ENCODE measurements at places on chromosomes 1 and 21. TPM values are rescaled to one million over a fixed set of nuclear protein-coding genes. Genes with fewer than 3 reads are reported as not detected.
A peak's percentile ranks its signal among the peaks of the same experiment; 100 is the strongest.

The CLCNKA gene
- 0.18 TPM for polyA plus RNA-seq

The CCDC28B gene
- 13.3 TPM for polyA plus RNA-seq

The PGLYRP3 gene
- polyA plus RNA-seq: not detected

The AVPR1B gene
- 0.81 TPM for polyA plus RNA-seq

The LAD1 gene
- polyA plus RNA-seq: 96.4 TPM

The INTS7 gene
- 16.1 TPM for polyA plus RNA-seq

The LAMB3 gene
- polyA plus RNA-seq: 156 TPM

The CADM3 gene
- 14.5 TPM for polyA plus RNA-seq

The C1orf226 gene
- polyA plus RNA-seq: 17.1 TPM

The SH3BGR gene
- 4.1 TPM for polyA plus RNA-seq

The TBX19 gene
- 2.3 TPM for polyA plus RNA-seq

The VHLL gene
- not detected for polyA plus RNA-seq

The DMBX1 gene
- not detected for polyA plus RNA-seq

- DNase-seq: peak; percentile 32
These were observed 13.8 kb upstream of the POGZ start for GRCh38 chr1:151472856-151473731.

DNA sequence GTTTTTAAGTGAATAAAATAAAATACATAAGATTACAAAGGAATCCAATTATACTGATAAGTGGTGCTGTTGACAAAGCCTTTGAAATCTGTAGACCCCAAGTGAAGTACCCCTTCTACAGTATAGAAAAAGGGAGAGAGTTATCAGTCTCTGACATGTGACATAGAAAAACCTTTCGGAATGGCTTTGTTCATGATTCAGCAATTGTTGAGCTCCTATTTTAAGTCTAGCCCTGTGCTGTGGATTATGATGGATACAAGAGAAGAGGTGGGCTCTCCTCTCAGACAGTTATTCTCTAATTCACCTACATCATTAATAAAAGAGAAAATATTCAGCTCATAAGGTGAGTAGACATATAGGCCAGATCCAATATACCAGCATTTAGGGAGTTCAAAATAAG is 53.3 kb upstream of the ITPKB start:
- DNase-seq: no peak

GRCh38 chr1:113676524-113676923 is 82.8 kb downstream of the PHTF1 start:
- DNase-seq: no peak

GRCh38 chr1:62240651-62241370 is 46.2 kb downstream of the L1TD1 start:
- no peak for DNase-seq

GRCh38 chr1:167293057-167293456 is 72.4 kb downstream of the POU2F1 start:
- DNase-seq: no peak

DNA sequence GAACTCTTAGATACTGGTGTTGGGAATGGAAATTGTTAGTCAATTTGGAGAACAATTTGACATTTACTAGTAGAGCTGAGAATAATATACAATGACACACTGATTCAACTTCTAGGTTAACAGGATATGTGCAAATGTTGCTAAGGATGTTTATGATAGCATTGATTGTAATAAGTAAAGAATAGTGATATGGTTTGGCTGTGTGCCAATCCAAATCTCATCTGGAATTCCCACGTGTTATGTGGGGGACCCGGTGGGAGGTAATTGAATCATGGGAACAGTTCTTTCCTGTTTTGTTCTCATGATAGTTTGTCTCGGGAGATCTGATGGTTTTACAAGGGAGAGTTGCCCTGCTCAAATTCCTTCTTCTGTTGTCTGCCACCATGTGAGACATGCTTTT is 302.4 kb upstream of the TMPRSS15 start:
- DNase-seq: peak; percentile 39

- DNase-seq: no peak
These were observed 102.8 kb upstream of the JUN start for GRCh38 chr1:58886611-58887010.

GRCh38 chr1:9309991-9310390 is 17.3 kb downstream of the SPSB1 start:
- no peak for DNase-seq

- DNase-seq: no peak
These were observed 3.4 kb downstream of the CEP85 start for GRCh38 chr1:26237230-26237966.

DNA sequence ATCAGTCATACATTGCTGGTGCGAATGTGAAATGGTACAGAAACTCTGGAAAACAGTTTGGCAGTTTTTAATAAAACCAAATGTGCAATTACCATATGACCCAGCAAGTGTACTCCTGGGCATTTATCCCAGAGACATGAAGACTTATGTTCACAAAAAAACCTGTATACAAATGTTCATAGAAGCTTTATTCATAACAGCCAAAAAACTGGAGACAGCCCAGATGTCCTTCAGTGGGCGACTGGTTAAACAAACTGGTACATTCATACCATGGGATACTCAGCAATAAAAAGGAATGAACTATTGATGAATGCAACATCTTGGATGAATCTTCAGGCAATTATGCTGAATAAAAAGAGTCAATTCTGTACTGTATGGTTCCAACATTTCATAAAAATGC is 97.8 kb downstream of the DTL start:
- DNase-seq: no peak

DNA sequence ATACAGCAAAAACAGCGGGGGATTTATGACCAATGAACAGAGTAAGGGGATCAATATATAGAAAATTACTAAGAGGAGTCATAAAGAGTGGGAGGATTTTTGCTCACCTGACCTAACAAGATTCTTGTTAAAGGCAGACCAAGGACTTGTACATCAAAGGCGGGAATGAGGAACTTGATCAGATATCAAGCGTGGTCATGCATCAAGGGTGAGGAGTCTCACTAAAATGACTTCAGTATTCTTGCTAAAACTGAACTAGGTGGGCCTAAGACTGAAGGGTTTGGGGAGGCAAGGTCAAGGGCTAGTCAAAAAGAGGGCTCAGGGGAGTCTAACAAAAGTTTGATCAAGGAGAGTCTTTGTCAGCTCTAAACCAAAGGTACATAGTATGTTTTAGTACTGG is 2.1 kb downstream of the MOV10 start:
- DNase-seq: no peak

- no peak for DNase-seq
These were observed 71.7 kb downstream of the NRIP1 start for GRCh38 chr21:14993115-14993514.

DNA sequence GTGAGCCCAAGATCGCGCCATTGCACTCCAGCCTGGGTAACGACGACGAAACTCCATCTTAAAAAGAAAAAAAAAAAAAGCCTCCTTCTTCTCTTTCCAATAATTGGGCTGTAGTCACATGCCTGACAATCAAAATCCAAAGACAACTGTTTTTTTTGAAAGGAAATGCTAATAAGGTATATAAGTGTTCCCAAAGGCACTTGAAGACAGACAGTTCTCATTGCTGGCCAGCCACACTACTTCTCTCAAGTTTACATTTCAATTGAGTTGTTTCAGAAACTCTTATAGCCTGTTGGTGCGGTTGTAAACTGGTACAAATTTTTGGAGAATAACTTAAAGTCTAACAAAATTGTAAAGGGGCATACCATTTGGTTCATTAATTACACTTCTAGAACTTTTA is 23.3 kb downstream of the GATAD2B start:
- no peak for DNase-seq

- no peak for DNase-seq
These were observed 2.7 kb upstream of the ADSS2 start for GRCh38 chr1:244454412-244454811.

GRCh38 chr1:173476197-173476664 is 904 bp upstream of the PRDX6 start:
- DNase-seq: no peak

DNA sequence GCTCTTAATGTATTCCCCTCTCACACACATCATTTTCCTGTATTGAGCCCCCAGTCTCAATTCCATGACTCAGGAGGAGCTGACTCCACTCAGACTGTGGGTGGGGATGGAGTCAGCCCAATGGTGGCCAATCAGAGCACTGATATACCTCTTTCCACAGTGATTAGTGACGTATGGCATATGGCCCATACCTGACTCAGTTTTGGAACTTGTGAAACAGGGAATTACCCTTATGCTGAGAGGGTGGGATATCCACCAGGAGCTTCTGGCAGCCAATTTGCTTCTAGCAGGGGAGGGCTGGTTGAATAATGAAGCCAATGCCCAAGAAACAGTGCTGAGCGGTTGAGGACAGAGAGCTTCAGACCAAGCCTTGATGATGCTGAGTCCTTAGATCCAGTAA is 86.4 kb upstream of the SPATA6 start:
- no peak for DNase-seq

- DNase-seq: no peak
These were observed 18.1 kb downstream of the SIPA1L2 start for GRCh38 chr1:232611834-232612233.

DNA sequence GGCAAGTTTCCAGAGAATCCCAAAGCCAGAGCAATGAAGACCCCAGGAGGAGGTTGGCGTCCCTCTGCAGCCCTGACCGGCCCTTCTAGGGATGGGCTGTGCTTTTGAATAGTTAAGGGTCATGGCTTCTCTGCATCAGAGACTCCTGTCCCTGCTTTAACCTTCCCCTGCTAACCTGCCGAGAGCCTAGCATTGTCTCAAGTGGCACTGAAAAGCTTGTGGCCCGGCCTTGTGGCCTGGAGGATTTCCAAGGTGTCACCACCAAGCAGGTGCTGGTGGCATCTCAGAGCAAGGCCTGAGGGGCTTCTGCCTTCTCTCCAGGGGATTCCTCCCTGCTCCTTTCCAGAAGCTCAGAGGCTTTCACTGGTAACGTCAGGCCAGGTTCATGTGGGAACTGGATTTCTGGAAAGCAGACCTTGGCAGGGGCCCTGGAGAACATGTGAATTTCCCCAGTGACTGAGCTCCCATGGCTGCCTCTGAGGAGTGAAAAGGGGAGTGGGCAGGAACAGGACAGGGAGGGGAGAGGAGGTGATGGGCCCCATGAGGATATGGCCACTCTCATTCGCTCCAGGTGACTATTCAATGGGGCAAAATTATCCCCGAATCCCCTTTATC is 409.9 kb downstream of the PTPRU start:
- no peak for DNase-seq

DNA sequence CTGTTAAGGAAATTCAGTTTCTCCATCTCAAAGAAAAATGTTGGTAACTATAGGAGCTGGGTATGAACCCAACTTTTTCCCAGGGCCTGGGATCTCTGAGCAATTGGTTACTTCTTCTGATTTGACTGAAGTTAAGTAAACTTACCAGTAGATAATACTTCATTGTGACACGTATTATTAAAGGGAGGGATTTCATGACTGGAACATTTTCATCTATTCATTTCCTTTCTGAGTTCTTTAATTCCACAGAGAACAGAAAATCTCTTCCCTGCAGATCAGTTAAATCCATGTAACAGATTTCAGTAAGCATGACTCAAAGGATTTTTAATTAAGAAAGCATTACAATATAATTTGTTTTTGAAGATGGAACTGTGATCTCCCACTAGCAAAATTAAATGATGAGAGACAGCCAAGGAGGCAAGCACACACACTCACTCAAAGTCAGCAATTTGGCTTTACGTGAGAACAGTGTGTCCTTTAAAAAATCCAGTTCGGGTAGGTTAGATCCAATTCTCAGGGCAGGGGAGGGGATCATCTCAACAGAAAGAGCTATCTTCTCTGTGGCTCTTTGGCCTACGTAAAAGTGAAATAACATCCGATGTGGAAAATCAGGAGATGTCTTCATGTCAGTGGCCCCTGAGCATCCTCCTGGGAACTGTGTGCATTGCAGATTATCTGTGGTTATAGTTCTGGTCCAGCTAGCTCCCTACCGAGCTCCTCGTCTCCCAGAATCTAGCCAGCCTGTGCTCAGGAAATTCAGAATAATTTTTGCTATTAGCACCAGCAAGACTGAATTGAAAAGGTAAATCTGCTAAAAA is 10.8 kb upstream of the MYOC start:
- no peak for DNase-seq

- no peak for DNase-seq
These were observed 33.9 kb downstream of the COQ8A start for GRCh38 chr1:226973898-226974543.

GRCh38 chr1:59898927-59899326 is 27.6 kb downstream of the CYP2J2 start:
- no peak for DNase-seq

DNA sequence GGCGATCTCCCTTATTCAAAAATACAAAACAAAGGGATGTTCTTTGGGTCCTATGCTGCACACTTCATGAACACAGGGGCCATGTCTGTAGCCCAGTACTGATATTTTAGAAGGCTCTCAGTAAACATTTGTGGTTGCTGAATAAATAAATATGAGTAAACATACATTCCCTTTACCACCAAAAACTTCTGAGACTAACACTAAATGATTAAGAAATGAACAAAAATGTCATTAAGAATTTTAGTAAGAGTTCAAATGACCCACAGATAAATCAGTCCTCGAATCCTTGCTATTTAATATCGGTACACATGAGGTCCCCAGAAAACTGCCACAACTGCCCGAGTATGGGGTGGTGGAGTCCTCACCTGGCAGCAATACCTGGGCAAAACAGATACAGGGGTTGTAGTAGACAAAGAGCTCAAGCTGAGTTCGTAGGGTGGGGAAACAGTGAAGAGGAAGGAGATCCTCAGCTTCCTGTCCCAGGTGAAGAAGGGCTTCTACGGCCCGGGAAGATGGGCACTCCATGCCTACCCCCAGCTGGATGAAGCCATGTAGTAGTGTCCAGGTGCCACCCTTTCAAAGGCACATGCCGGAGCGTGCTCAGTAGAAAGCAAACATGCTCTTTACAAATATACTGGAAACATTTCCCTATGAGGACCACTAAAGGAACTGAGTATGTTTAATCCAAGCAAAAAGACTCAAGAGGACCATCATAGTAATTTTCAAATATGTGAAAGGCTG is 72.6 kb upstream of the ARHGAP29 start:
- DNase-seq: no peak

Measured in large intestine (tissue), 12 donors.